ENCODE measurements at places on chromosomes 16 and 17.

DNA sequence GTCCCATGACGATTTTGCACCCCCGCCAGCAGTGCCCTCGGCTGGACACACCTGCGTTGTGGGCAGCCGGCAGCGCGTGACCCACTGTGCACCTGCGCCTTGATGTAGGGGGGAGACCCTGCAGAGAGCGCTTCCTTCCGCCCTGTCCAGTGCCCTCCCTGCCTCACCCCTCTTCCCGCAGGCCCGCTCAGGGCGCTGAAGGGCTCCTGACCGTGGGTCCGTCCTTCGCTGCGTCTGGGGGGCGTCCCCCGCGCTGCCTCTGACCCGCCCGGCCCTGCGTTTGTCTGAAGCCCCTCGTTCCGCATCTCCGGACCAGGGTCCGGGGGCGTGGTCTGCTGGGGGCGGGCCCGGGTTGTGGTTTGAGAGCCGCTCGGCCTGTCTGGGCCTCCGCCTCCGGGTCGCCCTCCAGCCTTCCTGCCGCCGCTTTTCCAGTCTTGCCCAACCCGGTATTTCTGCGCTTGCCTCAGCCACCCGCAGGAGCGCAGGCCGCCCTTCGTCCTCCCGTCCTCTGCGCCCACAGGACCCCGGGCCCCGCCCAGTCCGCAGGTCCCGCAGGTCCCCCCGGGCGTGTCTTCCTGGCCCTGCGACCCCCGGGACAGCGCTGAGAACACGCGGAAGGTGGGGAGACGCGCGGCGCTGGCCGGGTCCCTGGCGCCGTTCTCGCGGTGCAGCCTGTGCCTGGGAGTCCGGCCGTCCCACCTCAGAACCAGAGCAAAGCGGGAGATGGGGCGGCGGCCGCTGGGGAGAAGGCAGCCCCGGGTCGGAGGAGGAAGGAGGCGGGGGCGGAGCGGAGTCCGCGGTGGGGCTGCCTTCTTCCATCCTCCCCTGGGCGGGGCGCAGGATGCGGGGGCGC, 4.0 kb upstream of the IL17C start:
- DNase-seq, result peak; percentile 77

DNA sequence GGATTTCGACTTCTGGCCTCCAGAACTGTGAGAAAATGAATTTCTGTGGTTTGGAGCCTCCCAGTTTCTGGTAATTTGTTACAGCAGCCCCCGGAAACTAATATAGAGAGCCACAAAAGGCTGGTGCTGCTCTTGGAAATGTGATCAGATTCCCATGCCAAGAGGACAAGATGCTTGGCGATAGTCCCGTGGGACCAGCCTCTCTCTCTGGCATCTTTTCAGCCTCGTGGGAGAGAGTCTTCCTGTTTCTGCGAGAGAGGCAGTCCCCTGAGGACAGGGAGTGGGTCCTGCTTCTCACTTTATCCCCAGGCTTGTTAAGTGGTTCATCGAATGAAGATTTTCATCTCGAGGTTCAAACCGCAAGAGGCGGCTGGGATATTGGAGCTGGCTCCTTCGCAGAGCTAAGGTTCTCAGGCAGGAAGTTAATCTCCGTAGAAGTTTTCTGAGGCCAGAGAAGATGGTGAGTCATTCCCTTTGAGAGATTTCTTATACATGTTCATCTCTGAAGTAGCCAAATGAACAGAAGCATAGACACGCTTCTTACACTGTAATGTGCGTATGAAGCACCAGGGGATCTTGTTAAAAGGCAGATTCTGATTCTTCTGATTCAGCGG, 211.6 kb upstream of the SDK2 start:
- DNase-seq, result no peak

DNA sequence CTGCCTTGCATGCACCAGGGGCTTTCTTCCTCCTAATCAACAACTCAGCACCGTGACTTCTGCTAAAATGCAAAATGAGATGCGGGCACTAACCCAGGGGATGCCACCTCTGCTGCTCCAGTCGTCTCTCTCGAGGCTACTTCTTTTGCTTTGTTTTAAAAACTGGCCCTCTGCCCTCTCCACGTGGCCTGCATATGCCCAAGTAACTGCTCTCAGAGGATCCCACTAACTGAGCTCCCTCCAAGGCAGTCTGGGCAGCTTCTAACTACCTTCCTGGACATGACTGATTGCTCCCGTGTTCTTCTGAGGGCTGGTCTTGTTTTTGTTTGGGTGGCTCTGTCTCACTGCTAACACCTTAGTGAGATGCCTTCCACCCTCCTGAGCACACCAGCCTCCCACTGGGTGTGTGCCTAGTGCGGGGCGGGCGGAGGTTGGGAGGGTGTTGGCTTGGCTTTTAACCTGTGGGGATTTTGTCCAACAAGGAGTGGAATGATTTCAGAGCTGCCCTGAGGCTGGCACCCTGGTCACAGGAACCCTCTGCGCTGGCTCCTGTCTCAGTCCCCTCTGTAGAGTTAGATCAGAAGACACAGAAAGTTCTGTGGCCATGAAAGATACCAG, 8.9 kb upstream of the LGALS9 start:
- no peak for DNase-seq

DNA sequence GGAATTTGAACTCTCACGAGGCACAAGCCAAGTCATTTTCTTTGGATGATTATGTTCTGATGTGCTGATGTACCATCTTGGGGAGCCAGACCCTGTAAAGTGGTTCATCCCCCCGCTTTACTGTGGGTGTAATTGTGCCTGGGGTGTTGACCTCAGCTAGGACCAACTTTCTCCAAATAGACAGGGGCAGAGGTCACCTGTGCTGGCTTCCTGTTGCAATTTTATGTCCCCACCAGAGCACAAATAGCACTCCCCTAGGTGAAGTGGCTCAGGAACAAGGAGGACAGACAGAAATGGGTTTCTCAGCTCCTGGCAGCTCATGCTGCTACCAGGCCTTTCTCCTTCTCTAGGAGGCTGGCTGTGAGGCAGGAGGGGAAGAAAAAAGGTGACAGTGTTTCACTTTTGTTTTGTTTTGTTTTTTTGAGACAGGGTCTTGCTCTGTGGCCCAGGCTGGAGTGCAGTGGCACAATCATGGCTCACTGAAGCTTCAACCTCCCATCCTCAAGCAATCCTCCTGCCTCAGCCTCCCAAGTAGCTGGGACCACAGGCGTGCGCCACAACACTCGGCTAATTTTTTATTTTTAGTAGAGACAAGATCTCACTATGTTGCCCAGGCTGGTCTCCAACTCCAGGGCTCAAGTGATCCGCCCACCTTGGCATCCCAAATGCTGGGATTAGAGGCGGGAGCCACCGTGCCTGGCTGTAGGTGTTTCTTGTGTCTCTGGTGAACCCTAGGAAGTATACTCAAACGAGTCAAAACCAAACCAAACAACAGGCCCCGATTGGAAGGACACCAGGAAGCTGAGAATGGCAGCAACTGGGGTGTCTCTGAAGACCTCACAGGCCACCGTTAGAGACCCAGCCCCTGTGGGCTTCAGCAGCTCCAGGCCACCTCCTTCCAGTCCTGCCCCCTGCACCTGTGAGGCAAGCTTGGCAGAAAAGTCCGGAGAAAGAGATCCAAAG, 32.5 kb upstream of the WFIKKN2 start:
- DNase-seq, result no peak

GRCh38 chr17:16181581-16181980, 33.8 kb downstream of the NCOR1 start:
- no peak for DNase-seq

DNA sequence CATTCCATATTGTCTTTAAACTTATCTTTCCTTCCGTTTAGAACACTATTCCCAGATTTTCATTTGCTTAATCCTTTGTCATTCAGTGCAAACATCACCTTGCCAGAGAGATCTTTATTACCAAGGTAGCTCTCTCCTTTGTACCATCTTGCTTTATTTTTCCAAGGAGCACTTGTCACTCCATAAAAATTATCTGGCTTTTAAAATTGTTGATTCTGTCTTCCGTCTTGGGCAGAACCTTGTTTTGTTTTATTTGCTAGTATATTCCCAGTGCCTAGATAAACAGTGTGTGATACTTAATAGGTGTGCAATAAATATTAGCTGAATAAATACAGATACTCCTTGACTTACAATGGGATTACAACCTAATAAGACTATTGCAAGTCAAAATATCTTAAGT, 327.7 kb downstream of the UTP18 start:
- DNase-seq, result no peak

GRCh38 chr16:47643323-47644000, 182.3 kb downstream of the PHKB start:
- peak; percentile 67 for DNase-seq

DNA sequence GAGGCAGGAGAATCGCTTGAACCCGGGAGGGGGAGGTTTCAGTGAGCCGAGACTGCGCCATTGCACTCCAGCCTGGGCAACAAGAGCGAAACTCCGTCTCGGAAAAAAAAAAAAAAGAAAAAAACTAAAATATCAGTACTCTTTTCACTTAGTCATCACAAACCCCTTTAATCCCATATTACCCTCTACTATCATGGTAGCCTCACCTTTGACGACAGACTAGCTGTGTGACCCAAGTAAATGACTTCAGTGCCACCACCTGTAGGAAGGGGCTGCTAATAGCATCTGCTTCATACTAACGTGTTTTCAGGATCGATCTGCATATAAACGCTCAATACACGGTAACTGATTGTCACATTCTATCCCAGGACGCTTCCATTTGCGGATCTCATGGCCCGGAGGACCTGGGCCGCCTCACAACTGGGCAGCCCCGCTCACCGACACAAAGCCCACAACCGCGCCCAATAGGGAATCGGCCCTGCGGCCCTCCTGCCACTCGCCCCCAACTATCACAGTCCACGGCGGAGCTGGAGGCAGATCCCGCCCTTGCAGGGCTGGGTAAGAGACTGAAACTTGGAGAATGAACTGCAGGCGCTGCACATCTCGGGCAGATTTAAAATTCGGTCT, 1.1 kb upstream of the ZNF263 start:
- DNase-seq, result no peak

Data from inflammatory macrophage (primary cell).